Dermis microvascular lymphatic vessel endothelial cell (primary cell): ENCODE measurements at places on chromosomes 7 and 10.

GRCh38 chr10:4189281-4189680 lies 404.3 kb upstream of the KLF6 start:
- DNase-seq: no peak

DNA sequence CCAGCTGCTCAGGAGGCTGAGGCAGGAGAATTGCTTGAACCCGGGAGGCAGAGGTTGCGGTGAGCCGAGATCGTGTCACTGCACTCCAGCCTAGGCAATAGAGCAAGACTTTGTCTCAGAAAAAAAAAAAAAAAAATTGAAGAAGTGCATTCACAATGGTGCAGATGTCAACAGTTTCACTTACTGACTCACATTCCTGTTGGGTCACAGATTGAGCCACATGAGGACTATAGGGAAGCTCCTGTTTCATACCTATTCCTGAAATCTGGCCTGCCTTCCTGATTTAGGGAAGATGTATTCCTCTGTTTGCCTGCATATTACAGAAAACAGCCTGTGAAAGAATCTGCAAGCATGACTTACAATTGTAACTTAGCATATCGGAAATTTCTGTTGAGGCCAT lies 78.2 kb downstream of the AKR1C4 start:
- DNase-seq: no peak

DNA sequence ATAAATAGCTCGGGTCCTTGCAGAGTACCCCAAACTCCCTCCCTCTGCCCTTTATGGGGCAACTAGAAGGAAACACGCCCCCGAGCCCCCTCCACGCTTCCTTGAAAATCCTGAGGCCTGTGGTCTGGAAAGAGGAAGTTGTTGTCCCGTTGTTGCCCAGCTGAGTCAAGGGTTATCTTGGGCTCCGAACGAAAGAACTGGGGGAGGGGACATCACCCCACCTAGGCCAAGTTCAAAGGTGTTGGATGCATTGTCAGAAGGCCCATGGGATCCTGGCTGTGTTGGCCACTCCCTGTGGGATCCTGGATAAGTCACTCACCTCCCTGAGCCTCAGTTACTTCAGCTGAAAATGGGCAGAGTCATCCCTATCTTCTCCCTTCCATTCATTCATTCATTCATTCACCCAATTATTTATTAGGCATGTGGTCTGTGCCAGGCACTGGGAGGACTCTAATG lies at the start of gene CCL24:
TSS of gene CCL24 (minus strand) at position 26 of the 456 bp plus-strand sequence. CDS start 91 bp downstream, outside the sequence.
- no peak for DNase-seq

DNA sequence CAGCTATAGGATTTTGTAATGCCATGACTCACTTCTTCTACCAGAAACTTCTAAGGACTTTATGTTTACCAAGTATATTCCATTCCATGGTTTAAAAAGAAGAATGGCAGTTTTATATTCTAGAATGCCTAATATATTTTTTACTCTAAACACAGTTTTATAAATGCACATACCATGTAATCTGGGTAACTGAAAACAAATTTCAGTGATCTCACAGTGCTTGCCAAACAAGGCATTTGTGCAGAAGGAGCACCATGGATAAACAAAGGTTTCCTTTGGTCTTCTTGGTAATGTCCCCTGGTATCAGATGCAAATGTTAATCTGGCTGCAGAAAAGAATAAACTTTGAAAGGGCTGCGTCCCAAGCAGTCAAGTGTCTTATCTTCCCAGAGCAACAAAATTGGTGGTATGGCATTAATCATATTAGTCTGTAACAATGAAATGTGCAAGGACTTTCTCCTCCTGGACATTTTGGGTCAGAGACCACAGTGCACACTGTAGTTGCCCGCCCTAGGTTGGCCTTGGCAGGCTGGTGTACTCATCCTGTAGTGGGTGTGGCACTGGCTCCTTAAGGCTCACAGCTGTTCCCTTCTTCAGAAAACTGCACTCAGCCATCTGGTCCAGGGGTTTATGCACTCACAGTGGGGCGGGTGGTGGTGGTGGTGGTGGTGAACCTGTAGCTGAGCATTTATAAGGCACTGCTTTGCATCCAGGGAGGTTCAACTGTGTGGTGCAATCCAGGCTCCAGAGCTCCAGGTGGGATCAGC lies 56.7 kb downstream of the LAMB4 start:
- no peak for DNase-seq

DNA sequence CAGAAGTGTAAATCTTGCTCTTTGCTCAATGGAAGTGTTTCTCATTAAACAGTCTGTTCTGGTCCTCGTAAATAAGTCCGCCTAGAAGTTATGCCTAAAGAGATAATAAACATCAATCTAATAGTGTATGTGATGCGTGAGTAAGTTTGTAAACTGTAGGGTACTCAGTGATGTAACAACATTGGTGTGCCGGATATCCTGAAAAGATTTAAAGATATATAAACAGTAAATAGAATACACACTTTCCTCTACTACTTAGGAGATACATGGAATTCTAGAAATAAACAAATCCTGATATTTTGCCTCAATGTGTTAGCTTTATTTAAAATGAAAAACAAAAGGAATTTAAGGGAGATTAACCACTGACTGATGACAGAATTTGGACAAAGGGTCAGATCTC lies 123.5 kb downstream of the AHR start:
- DNase-seq: no peak

GRCh38 chr7:85065306-85065705 lies 121.5 kb downstream of the SEMA3D start:
- no peak for DNase-seq

DNA sequence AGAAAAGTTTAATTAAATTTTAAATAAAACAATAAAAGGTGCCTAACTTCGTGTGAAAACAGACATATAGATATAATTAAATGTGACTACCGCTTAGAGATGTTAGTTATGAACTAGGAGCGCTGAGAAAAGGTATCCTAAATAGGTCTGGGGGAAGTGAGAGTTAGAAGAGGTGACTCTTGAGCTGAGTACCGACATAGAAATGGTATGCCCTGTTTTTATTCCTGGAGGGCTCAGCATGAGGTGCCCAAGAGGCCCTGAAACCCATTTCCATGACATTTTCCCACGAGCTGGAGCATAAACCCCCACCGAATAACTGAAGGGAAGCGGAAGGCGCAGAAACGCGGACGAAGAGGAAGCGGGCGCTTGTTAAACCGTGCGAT lies 433 bp upstream of the STARD3NL start:
- no peak for DNase-seq

- DNase-seq: no peak
Measured at GRCh38 chr7:42385912-42386311, 148.9 kb upstream of the GLI3 start.

- DNase-seq: no peak
Measured at GRCh38 chr7:77349141-77349540, 67.0 kb downstream of the GSAP start.

DNA sequence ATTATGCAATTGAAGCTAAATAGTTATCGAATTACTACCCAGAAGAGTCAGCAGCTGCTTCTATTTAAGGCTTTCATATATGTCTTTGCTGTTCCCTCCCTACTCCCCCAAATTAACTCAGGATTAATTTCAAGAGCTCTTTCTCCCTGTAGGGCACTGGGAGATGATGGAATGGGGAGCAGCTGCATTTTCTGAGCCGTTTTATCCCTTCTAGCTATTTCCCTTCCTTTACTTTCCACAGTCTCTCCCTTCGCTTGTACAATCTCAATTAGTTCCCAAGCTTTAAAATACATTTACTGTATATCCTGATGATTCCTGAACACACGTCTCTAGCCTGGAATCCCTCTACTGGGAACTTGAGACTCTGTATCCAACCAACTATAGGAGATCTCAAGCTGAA lies 19.8 kb upstream of the TSPAN12 start:
- DNase-seq: no peak

GRCh38 chr7:70097645-70098044 lies 499.4 kb downstream of the AUTS2 start:
- no peak for DNase-seq

- no peak for DNase-seq
Measured at GRCh38 chr10:120749856-120750566, 101.2 kb upstream of the WDR11 start.

DNA sequence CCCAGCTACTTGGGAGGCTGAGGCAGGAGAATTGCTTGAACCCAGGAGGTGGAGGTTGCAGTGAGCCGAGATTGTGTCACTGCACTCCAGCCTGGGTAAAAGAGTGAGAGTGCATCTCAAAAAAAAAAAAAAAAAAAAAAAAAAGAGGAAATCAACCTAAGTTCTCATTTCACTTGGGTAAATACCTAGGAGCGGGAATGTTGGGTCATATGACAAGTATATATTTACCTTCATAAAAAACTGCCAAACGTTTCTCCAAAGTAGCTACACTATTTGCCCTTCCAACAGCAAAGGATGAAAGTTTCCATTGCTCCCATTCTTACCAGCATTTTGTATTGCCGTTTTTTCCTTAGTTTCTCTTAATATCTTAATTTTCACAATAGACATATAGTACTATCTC lies 9.8 kb downstream of the P4HA1 start:
- DNase-seq: no peak

DNA sequence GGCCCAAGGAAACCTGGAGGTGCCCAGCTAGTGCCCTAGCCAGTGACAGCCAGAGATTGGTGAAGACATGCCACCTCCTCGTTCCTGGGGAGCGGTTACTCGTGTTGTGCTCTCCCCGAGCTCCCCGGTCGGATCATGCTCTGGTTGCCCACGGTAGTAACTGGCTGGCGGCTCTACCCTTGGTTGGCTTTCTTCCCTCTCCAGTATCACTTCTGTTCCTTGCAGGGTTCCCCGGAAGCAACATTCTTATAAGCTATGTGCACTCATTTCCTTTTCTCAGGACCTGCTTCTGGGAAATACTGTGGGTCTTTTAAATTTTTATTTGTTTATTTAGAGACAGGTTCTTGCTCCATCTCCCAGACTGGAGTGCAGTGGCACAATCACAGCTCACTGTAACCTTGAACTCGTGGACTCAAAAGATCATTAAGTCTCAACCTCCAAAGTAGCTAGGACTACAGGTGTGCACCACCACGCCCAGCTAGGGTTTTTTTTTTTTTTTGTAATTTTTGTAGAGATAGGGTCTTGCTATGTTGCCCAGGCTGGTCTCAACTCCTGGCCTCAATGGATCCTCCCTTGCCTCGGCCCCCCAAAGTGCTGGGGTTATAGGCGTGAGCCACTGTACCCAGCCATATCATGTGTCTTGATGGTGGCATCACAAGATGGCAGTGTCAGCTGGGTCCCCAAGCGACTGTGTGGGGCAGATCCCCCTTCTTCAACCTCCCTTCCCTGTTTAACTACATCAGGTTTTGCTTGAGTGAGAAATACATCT lies 6.9 kb upstream of the CALHM1 start:
- DNase-seq: no peak

DNA sequence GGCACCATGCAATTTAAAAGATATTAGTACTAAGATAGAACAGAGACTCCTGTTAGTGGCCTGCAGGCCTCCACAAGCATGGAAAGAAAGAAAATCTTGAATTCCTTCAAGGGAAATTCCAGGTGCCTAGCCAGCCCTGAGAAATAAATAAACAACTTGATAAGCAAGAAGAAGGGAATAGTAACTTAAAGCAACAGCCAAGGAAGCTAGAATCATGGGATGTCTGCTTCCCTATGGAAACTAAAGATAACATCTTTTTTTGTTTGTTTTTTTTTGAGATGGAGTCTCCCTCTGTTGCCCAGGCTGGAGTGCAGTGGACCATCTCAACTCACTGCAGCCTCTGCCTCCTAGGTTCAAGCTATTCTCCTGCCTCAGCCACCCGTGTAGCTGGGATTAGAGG lies 128.6 kb downstream of the SKIDA1 start:
- DNase-seq: no peak

DNA sequence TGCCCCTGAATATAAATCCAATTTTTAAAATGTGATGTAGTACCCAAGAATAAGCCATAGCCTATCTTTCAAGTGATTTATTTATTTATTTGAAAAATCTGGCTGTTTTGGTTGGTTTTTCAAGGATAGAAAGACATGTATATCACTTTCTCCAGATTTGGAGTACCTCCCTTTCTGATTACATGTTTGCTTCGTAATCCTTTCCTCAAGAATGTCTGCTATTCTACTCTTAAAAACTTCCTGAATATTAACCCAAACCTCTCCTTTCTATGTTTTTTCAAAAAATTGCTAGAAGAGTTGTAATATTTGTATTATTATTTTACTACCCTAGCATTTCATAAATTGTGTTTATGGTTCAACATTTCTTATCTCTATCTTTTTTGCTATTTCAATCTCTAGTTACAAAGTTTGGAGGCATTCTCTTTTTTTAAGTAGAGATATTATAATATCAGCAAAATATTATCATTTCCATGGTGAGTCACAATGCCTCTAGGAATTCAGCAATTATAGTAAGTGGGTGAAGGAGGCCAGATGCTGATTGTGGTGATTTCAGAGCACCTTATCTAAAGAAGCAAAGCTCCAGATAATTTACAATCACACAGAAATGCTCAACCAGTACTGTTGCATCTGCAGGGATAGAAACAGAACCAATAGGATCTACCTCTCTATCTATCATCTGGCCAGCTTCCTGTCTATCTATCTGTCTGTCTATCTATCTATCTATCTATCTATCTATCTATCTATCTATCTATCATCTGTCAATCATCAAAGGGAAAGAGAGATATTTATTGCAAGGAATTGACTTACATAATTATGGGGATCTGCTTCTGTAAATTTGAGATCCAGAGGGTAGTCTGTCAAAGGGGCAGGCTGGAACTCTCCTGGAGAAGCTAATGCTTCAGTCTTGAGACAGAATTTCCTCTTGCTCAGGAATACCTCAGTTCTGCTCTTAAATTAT lies 412.5 kb upstream of the SEMA3C start:
- no peak for DNase-seq

GRCh38 chr7:140541176-140541512 lies 61.8 kb upstream of the MKRN1 start:
- no peak for DNase-seq

DNA sequence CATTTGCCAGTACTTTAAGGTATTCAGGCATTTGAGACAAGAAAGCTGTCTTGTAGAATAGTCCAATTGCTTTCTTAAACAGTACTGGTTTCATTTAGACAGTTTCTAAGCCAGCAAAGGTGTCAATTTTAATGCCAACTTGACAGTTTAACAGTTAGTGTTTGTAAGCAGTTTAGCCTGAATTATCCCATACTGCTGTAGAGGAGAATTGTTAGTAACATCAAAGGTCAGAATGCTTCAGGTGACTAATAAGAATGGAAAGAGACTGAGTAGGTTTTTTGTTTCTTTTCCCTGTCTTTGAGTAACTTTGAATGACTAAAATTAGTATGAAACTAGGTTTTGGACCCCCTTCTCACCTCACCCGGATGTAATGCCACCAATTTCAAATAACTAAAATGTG lies 29.5 kb upstream of the VDAC2 start:
- DNase-seq: peak; percentile 40
